IPS DF 6.9 (cell line): ENCODE measurements at places on chromosomes 4 and X.

GRCh38 chr4:96986816-96987215 lies 1146.9 kb downstream of the PDHA2 start:
- no peak for DNase-seq

- DNase-seq, result no peak
These were observed 7.5 kb downstream of the WDR1 start for GRCh38 chr4:10108818-10109783.

GRCh38 chr4:94302191-94302590 lies 40.4 kb downstream of the HPGDS start:
- DNase-seq, result no peak

DNA sequence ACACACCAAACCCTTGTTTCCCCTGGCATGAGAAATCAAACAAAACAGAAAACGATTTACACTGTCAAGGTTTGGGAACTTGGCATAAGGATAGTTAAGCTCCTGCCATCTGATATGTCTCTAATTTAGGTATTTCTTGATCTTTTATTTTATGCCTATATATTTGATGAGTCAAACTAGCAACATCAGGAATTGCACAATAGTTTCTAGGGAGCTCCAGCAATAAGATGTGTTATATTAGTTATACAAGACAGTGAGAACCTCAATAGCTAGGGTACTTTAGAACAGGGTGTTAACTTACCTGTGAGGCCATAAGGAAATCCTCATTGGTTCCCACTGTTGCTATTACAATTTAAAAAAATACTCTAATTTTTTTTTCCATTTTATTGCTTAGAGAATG lies 474.2 kb downstream of the GBA3 start:
- DNase-seq, result no peak

DNA sequence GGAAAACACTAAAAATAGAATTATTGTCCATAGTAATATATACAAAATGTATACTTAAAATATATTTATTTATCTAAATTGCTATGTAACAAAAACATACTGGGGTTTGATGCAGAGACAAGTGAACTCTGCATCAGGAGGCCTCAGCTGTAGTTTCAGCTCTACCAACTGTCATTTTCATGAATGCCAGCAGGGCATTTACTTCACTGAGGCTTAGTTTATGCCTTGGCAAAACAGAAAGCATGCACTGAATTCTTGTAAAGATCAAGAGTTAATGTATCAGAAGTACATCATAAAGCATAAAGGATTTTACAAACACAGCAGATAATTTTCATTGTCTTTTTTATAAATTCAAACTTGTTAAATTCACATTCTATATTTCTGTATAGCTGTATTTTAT lies 577.0 kb downstream of the C4orf33 start:
- DNase-seq, result no peak

DNA sequence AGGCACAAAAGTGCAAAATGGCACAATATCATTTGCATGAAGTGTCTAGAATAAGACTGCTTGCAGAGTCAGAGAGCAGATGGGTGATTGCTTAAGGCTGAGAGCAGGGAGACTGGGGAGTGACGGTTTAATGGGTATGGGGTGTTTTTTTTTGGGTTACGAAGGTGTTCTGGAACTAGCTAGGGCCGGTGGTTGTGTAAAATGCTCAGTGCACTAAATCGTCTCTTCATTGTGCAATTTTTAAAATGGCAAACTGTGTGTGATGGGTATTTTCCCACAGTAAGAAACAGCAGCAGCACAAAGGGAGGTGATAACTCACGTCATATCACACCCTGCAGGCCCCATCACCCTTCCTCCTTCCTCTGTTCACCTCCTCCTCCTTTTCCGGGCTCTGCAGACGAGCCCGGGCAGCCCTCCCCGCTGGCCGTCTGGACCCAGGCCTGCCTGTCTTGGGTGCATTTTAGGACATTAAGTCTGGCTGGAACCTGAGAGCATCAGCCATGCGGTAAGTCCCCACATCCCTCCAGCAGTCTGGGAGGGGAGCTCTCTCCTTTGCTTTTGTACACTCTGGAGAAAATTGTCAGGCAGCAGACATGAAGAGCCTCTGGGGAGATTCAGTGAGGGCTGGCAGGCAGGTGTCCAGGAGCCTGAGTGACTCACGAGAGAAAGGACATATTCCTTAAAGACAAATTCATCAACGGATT lies 42.7 kb downstream of the ASMT start:
- no peak for DNase-seq

- no peak for DNase-seq
These were observed 51.7 kb downstream of the REELD1 start for GRCh38 chr4:146265950-146266490.

- DNase-seq, result no peak
These were observed 770 bp downstream of the SMAD1 start for GRCh38 chr4:145482209-145483037.

GRCh38 chr4:37757761-37758160 lies 68.7 kb upstream of the PGM2 start:
- DNase-seq, result no peak

- DNase-seq, result no peak
These were observed 267.8 kb downstream of the STIM2 start for GRCh38 chr4:27128443-27128842.

DNA sequence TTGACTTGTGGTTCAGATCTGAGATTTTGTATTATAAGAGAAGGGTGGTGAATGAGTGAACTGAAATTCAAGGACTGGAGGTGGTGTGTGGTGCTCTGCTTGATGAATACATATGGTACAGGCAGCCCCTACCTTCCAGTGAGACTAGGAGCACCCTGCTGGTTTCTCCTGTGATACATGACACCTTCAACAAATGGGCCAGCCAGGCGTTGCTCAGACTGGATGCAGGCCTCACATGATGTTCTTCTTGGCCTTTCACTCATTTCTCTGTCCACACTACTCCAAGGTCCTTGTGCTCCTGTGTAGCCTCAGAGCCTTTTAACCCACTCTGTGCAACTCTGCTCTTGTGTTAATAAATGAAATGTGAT lies 67.2 kb downstream of the FNIP2 start:
- DNase-seq, result no peak

DNA sequence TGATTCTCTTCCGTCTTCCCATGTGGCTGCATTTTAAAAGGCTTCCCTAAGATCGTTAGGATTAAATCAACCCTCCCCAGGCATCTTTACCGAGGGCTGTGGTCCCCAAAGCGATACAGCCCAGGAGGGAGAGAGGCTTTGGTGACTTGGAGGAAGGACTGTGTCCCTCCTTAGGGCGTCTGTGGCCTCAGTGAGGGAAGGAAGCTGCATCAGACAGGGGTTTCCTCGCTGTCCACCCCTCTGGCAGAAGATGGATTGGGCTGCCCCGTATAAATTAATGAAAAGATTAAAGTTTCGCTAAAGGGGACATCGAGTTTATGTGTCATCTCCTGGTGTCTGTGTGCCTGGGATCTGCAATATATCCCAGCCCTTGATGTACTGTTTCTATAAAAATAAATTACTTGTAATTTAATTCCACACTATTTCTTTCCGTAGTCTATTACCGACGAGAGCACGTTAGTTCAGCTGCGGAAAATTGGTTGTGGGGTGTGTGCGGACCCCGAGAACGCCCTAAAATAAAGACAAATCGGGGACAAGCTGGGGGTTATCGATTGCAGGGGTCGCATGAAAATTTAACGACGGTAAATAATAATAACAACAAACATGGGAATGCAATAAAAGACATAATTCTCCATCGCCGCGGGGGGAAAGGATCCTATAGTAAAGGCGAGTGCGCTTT lies 6.5 kb downstream of the SHOX start:
- no peak for DNase-seq

GRCh38 chrX:53263597-53264094 lies 17.7 kb downstream of the IQSEC2 start:
- DNase-seq, result no peak

GRCh38 chr4:113394108-113394729 lies 344.8 kb downstream of the ANK2 start:
- no peak for DNase-seq

DNA sequence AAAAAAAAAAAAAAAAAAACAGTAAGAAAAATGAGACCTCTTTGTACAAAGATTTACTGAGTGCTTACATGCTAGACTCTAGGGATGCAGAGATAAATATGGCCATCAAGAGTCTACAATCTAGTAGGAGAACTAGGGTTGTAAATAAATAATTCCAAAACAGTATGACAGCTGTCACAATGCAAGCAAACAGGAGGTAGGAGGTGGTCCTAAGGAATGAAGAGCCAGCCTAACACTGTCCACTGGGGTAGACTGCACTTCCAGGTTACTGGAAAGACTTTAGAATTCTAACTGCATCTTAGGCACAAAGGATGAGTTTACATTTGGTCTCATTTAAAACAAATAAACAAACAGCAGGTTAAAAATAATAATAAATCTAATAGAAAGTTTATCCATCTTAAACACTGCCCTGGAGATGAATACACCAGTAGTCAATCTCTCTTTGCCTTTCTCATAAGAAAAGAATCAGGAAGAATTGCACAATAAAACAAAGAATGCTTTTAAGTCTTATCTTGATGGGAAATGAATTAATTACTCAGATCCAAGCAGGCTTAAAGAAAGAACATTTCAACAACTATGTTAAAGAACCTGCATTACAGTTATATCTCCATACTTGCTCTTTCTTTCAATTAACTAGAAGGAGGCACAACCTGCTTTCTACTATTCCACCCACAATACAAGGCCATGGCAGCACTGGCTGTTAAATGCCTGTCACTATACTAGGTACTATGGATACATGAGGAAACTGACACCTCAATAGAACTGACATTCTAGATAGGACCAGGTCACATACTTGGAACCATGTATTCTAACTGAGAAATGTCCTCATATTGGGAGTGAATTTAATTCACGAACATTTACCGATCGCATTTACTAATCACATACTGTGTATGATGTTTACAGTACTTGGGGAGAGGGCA lies 12.7 kb downstream of the ADGRA3 start:
- no peak for DNase-seq

DNA sequence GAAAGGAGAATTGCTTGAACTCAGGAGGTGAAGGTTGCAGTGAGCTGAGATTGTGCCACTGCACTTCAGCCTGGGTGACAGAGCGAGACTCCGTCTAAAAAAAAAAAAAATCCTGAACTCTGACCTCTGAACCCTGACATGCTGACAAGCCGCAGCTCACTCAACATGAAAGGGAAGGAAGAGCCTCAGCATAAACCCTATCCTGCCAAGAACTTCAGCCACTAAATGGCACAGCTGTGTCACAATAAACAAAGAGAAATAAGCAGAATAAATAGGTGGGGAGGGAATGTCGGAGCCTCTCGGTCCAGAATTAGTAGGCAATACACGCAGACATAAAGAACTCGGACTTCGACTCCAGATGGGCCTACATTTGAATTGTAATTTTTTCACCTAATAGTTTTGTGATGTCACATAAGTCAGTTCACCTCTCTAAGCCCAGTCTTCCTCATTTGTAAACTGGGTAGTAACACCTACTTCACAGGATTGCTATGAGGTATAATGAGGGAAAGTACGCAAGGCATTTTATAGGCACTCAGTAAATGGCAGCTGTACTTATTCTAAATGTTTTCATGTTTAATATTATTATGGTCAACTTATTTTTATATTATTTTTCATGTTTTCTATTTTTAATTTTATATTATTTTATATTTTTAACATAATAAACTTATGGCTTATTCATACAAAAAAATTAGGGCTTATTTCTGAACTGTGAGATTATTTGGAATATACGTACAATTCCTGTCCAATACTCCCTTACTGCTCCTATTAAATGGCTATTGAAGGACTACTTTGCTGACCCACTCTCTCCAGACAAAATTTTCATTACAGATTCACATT lies 243.4 kb downstream of the SCFD2 start:
- DNase-seq, result no peak

GRCh38 chrX:134715930-134716619 lies 57.8 kb upstream of the PLAC1 start:
- no peak for DNase-seq

DNA sequence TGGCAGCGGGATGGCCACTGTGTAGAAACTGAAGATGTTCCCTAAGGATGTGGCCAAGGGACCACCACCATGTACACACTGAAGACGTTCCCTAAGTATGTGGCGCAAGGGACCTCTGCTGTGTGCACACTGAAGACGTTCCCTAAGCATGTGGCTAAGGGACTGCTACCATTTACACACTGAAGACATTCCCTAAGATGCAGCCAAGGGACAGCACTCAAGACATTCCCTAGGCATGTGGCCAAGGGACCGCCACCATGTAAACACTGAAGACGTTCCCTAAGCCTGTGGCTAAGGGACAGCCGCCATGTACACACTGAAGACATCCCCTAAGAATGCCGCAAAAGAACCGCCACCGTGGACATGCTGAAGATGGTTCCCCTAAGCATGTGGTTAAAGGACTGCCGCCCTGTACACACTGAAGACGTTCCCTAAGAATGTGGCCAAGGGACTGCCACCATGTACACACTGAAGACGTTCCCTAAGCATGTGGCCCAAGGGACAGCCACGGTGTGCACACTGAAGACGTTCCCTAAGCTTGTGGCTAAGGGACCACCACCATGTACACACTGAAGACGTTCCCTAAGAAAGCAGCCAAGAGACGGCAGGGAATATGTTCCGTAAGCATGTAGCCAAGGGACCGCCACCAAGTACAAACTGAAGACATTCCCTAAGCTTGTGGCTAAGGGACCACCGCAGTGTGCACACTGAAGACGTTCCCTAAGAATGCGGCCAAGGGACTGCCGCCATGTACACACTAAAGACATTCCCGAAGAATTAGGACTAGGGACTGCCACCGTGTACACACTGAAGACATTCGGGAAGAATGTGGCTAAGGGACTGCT lies 43.3 kb downstream of the DHRSX start:
- no peak for DNase-seq

DNA sequence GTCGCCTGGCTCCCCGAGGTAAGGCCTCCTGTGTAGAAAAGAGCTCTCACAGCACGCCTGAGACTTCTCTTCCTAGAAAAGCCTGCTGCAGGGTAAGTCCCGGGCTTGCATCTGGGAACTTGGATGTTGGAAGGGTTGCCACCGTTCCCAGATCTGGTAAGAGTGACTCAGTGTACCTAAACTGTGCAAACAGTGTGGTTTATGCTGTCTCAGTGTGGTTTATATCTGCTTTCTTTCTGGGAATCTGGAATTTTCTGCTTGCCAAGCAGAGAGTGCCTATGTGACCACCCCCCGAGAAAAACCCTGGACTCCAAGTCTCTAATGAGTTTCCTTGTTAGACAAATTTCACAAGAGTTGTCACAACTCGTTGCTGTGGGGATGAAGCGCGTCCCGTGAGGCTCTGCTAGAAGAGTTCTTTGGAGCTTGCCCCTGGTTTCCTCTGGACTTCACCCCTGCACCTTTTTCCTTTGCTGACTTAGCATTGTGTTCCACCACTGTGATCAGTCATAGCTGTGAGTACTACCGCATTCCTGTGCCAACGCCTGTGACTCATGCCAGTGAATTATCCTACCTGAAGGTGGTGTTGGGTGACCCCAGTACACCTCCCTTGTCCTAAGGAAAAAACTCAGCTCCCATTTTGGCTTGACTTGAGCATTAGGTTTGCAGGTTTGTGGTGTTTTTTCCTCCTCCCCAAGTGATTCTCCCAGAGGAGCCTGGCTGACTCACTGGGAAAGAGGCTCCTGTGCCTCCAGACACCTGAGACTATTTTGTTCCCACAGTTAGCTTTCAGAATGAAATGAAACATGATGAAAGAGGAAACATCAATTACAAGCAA lies 14.5 kb downstream of the SLC2A9 start:
- DNase-seq, result no peak
